ENCODE measurements at places on chromosomes 5 and 9. TPM values are rescaled to one million over a fixed set of nuclear protein-coding genes. Genes with fewer than 3 reads are reported as not detected.

CCNJL gene
- 0.82 TPM for total RNA-seq

MYOT gene
- not detected for total RNA-seq

CCL28 gene
- 5.1 TPM for total RNA-seq

BRINP1 gene
- 5.8 TPM for total RNA-seq
